Nasal cavity respiratory epithelium epithelial cell of viscerocranial mucosa (primary cell): ENCODE measurements at places on chromosomes 7 and 10. TPM values are rescaled to one million over a fixed set of nuclear protein-coding genes. Genes with fewer than 3 reads are reported as not detected.

The SLC13A1 gene
- total RNA-seq: not detected in 2 replicates

The COL26A1 gene
- total RNA-seq: not detected in 2 replicates

The KCNMA1 gene
- 6.5 and 11.5 TPM in 2 replicates for total RNA-seq

The PON1 gene
- total RNA-seq: not detected in 2 replicates

The EN2 gene
- total RNA-seq: under 0.01 and 0.07 TPM in 2 replicates
